ENCODE measurements at places on chromosomes 2 and 18. TPM values are rescaled to one million over a fixed set of nuclear protein-coding genes. Genes with fewer than 3 reads are reported as not detected.

DNA sequence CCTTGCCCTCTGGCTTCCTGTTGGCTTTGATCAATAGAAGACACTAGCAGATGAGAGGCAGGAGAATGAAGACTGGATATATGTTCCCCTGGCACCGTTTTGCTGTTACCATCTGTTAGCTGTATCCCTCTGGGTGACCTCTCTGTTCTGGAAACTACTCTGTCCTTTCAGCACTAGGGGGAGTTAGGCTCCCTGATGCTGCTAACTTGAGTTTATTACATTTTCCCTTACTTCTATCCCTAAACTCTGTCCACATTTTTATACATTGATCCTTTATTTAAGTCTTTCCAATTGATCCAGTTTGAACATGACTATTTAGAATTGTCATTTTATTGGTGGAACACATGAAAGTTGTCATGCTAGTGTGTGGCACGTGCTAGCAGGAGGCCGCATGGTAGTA is 1014.3 kb upstream of the CDH2 start:
- peak; percentile 3 for DNase-seq

DNA sequence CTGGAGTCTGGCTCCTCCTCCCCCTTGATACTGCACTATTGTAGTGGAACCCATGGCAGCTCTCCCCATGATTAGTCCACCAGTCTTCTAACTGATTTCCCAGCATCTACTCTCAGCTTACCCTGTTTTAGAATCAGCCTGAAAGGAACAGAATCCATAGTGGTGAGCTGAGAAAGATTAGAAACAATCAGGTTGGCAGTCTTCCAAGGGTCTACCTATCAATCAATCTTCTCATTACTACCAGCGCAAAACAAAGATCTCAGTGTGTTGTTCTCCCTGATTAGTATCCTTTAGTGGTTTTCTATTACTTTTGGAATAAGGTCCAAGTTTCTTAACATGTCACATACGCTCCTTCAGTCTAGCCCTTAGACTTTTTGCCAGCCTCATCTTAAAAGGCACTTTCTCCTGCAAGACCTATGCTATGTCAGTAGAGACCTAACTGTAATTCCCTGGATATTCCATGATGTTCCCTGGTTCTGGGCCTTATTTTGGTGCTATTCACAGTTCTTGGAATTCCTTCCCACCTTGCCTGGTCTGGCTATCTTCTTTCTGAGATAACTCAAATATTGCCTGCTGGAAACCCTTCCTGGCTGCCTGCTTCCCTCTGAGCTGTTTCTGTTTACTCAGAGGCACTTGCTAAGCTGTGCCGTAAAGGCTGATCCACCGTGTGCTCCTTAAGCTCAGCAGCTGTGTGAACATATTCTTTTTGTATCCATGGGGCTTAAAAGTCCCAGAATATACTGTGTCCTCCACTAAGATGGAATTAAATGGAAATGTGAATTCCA is 32.6 kb downstream of the LAMA3 start:
- DNase-seq, result no peak

DNA sequence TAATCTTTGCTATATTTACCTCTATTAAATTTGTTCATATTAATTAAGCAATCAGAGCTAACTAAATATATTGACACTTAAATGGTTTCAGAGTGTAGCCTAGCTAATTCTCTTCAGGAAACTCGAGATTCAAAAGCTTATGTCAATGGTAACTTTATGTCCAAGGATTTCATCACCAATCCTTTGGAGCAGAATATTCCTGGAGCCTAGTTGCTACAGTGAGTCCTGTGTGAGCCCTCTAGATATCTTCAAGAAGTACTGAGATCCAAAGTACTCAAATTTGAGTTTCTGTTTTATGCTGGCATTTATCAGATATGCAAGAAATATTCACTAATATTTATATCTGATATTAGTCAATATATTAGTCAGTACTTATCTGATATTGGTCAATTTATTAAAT is 31.3 kb downstream of the DTNA start:
- no peak for DNase-seq

DNA sequence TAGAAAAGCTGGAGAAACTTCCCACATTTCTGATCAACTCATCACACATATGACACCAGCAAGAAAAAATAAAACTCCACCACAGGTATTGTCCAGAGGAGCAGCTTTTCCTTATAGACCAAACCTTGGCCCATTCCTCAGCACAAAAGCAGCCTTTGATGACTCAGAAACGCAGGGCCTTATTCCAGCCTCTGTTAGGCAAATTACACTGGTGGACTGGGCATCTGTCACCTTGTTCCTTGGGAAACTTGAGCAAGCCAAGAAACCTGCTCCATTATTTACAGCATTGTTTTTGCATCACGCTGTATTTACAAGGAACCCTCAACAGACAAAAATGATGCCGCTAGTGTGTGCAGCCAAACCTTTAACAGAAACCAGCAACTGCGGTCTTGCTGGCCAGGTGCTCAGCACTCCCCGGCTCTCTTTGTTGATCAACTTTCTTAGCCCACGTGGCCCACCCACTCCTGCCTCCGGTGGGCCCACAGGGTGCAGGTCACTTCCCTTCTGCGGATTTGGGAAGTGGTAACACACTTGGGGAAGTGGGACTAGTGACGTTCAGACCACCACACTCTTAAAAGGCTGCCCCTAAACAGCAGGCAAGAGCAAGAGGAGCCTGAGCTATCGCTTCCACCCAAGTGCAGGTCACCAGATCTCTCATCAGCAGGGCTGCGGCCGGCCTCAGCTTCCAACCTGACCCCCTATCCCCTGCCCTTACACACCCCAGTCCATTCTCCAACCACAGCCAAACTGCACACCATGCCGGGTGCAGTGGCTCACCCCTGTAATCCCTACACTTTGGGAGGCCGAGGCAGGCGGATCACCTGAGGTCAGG is 1.5 kb downstream of the AP1S3 start:
- no peak for DNase-seq

- no peak for DNase-seq
These were observed 26.1 kb upstream of the AP1S3 start for GRCh38 chr2:223863491-223863890.

SLC19A3 gene
- 0.14 TPM for total RNA-seq

CTNNA2 gene
- total RNA-seq, result 4.3 TPM

ATG9A gene
- total RNA-seq, result 57.0 TPM

Measured in astrocyte (in vitro differentiated cells and primary cell).